ENCODE measurements at places on chromosomes 12 and 14. TPM values are rescaled to one million over a fixed set of nuclear protein-coding genes. Genes with fewer than 3 reads are reported as not detected.

- no peak for DNase-seq
Observed at GRCh38 chr14:48582938-48583337, 907.5 kb upstream of the MDGA2 start.

- DNase-seq = peak; percentile 40
Observed at GRCh38 chr14:22159957-22160356, 429.1 kb downstream of the DAD1 start.

MGP gene
- polyA plus RNA-seq = 646 TPM

ALKBH1 gene
- 10.1 TPM for polyA plus RNA-seq

- no peak for DNase-seq
Observed at GRCh38 chr12:96766232-96766631, 140.8 kb upstream of the NEDD1 start.

DNAJC22 gene
- 17.8 TPM for polyA plus RNA-seq

DNA sequence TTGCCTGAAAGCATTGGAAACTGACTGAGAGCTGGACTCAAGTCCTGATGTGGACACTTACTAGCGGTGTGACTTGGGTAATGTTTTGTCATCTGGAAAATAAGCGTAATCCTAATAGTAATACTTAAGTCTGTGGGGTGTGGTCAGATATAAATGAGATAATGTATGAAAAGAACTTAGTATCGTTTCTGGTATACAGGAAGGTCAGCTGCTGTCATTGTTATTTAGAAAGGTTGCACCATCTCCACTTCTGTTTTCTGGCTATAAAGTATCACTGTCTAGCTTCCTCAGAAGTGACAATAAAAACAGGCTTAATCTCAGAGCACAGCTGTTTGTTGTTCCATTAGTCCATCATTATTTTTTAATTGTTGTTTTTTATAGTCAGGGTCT lies 34.1 kb upstream of the TUBA1C start:
- no peak for DNase-seq

SERPINA12 gene
- polyA plus RNA-seq = 0.25 TPM

GRCh38 chr14:59308673-59309072 lies 120.2 kb downstream of the DAAM1 start:
- no peak for DNase-seq

GRCh38 chr12:68429696-68430095 lies 97.5 kb upstream of the MDM1 start:
- no peak for DNase-seq

DNA sequence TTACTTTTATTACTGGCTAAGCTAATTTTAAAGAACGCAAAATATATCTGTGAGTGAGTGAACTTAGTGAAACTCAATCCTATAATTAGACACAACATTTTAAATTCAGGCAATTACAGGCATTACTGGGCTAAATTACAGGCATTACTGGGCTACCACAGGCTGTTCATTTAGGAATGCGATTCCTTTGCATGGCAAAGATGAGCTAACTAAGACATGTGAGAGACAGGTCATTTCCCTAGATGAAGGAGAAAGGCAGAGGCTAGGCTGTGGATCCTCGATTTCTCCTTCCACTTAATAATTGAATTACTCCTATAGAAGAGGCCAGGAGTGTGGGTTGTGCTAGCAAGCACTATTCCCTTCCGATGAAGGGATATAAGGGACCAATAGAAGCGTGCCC lies 429.4 kb upstream of the LMO3 start:
- no peak for DNase-seq

DNA sequence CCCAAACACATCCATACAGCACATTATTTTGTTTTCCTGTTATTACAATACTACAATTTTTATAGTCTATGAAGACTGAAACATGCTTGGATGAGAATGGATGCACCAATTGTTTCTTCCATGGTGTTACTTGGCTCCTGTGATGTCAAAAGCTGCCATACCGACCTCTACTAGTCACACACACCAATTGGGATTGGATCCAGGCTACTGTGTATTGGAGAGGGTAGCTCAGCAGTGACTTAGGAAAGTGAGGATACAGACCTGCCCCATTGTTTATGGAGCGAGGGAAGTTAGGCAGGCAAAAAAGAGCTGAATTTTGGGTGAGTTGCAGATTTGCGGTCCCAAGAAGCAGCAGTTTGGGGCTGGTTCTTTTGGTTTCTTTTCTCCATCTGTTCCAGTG lies 30.8 kb upstream of the AKAP6 start:
- DNase-seq = no peak

SELPLG gene
- 1.5 TPM for polyA plus RNA-seq

IFNG-AS1 gene
- not detected for polyA plus RNA-seq

DNA sequence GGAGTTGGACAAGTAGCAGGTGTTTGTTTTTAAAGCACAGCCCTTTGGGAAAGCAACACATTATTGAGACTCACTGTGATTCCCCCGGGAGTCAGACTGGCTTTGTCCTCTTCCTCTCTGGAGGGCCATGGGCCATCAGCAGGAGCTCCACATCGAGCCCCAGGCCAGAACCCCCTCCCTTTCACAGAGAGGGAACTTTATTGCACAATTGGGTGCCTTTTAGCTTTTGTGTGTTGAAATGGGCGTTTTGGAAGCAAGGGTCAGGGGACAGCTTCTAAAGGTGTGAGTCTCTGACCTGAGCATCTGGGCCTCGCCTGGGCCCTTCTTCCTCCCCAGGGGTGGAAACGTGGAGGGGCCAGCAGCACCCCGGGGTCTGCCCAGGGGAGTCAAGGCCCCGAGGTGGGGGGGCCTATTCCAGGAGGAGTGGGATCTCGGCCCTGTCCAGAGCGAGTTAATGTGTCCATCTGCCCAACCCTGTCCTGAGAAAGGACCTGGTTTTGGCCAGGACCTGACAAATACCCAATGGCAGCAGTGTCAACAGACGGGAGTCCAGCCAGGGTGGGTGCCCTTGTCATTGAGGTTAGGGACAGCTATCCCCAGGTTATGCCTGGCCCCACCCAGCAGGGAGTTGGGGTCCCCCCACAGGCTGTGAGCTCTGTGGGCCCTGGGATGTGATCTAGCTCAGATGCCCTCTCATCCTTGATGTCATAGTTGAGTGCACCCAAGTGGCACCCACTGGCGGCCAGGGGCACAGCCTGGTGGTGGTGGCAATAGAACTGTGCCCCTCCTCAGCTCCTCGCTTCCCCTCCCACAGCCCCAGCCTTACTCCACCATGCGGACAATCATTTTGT lies 37.1 kb downstream of the SLC8B1 start:
- no peak for DNase-seq

DNA sequence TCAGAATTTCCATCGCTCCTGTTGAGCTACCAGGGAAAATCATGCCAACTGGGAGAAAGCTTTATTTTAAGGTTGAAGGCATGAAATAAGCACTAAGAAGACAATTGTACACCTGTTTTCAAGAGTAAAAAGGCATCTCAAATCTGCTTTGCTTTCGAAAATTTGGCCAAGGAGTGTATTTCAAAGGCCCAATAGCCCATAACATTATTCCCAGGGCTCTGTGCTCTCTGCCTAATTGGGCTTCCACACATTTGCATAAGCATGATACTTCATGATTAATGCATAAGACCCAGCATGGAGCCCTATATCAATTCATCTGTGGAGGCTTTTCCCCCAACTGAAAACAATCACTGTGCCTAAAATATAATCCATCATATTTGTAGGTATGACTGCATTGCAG lies 258.5 kb downstream of the NOVA1 start:
- no peak for DNase-seq

- DNase-seq = peak; percentile 47
Observed at GRCh38 chr14:88895116-88895515, 70.7 kb downstream of the TTC8 start.

DPF3 gene
- polyA plus RNA-seq = 0.21 TPM

DNA sequence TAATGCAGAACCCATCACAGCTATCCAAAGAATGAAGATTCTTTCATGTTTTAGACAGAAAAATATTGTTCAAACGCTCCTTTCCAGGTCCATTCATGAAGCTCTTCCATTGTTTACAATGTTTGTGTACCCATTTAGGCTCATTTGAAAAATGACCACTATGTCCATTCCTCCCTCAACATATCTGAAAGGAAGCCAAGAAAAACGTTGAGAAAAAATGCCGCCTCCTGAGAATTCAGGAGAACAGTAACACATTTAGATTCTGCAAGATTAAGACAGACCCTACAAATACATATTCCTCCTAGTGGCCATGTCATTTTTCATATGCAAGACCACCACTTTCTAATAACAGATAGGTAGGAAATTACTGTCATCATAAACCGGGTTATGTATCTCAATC lies 124.4 kb downstream of the SLC25A21 start:
- DNase-seq = no peak

DNA sequence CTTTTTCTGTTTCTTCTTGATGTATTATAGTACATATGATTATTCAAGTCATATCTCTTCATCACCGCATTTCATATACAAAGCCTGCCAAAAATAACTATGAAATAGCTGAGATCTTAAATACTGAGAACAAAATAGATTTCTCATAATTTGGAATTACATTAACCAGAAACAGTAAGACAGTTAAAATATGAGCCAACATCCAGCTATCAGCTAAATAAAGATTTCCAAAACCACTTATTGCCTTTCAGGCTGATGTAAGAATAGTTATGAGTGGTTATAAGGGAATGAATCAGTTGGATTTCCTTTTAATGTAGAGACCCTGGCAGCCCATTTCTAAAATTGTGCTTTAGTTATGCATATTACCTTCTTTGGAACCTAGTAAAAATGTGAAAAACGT lies 47.4 kb downstream of the TMEM117 start:
- DNase-seq = no peak

- no peak for DNase-seq
Observed at GRCh38 chr14:53331247-53331646, 178.1 kb upstream of the DDHD1 start.

KERA gene
- polyA plus RNA-seq = 0.97 TPM

DNA sequence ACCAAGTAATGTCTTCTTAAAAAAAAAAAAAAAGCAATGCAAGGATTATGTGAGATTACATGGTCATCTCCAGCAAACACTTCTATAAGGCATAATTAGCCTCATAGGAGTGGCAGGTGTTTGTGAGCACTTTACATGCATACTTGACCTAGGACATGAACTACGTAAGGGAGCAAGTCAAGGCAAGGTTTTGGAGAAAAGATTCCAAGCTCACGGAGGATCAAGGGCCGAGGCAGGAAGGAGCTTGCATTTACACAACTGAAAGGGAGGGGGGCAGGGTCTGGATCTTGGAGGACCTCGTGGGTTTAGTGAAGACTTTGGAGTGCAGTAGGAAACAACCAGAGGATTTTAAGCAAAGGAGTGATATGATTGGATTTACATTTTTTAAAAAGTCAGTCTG lies 112.5 kb downstream of the CCER1 start:
- no peak for DNase-seq

SLC4A8 gene
- 20.3 TPM for polyA plus RNA-seq

- DNase-seq = no peak
Observed at GRCh38 chr12:712172-712863, 40.1 kb upstream of the WNK1 start.

SPIC gene
- not detected for polyA plus RNA-seq

METAP2 gene
- 44.7 TPM for polyA plus RNA-seq

- DNase-seq = no peak
Observed at GRCh38 chr12:39176356-39176755, 266.6 kb downstream of the KIF21A start.

GRCh38 chr14:20587489-20588154 lies at the start of gene RNASE11:
TSS of gene RNASE11 (minus strand) at chr14:20588001.
- DNase-seq = no peak

AKAP6 gene
- 0.46 TPM for polyA plus RNA-seq

NTN4 gene
- 20.2 TPM for polyA plus RNA-seq

- DNase-seq = no peak
Observed at GRCh38 chr14:72802588-72802946, 91.3 kb downstream of the DPF3 start.

SLCO1B1 gene
- polyA plus RNA-seq = 8.9 TPM

WNT1 gene
- polyA plus RNA-seq = not detected

DNA sequence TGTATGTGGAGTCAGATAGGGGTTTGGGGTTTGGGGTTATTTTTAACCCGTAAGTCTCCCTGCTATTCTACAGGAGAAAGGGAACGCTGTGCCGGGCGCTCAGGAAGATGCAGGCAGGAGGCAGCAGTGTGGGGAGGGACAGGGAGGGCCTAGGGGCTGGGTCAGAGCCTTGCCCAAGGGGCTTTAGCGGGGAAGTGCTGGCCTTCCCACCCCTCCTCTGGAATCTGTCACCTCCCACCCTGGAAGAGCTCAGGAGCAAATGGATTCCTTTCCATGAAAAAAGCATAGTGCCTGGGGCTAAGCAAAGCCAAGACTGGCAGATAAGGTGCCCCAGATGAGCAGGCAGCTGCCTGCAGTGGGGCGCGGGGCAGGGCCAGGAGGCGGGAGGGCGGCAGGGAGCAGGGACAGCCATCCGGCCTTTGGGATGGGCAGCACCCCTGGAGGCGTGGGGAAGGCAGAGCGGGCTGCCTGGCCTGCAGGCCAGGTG lies 7.3 kb upstream of the INF2 start:
- DNase-seq = no peak

DPPA3 gene
- polyA plus RNA-seq = 0.80 TPM

CLEC2A gene
- polyA plus RNA-seq = 2.1 TPM

DNA sequence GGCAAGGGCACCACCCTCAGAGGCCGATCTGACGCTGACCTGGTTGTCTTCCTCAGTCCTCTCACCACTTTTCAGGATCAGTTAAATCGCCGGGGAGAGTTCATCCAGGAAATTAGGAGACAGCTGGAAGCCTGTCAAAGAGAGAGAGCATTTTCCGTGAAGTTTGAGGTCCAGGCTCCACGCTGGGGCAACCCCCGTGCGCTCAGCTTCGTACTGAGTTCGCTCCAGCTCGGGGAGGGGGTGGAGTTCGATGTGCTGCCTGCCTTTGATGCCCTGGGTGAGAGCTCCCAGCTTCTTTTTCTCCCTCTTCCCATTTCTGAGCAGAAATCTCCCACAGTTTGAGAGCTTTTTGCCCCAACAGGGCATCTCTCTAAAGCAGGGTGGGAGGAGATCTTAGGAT lies 1.8 kb downstream of the OAS1 start:
- DNase-seq = no peak

DNA sequence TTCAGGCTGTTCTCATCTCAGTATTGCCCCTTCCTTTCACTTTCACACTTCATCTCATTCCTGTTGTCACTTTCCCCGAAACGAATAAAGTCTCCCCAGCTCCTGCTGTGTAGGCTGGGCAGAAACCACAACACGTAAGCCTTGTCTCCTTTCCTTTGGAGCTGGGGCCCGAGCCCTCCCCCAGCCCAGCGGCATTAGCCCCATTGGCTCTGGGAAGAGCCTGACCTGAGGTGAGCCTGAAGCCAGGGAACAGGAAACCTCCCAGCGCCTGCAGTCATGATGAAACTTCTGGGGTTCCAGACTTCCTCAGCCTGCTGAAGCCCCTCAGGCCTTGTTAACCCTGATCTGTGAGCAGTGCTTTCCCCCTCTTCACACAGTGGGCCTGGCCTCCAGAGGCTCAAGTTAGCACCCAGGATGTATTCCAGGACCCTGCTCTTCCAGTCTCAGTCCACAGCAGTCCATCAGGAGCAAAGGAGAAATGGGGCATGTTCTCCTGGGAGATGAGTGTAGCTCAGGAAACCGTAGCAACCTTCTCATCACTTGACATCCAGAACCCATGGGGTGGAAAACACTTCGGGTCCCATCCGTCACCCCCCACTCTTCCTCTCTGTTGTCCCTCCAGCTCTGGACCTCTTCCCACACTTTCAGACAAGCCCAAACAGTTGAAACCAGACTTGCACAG lies 21.8 kb downstream of the VASH1 start:
- no peak for DNase-seq
